ENCODE measurements at places on chromosomes 12 and 14. TPM values are rescaled to one million over a fixed set of nuclear protein-coding genes. Genes with fewer than 3 reads are reported as not detected.

Gene A2M
- 11.8 TPM for total RNA-seq

Gene TPH2
- total RNA-seq, result not detected

Gene SLC25A47
- total RNA-seq, result under 0.01 TPM

Gene TAS2R7
- total RNA-seq, result not detected

Gene AVPR1A
- 0.56 TPM for total RNA-seq

Gene SMAGP
- total RNA-seq, result 10.0 TPM

Gene NANOG
- not detected for total RNA-seq

Gene DIO2
- 27.0 TPM for total RNA-seq

Gene FBXO33
- 23.0 TPM for total RNA-seq

Gene NRXN3
- 1.3 TPM for total RNA-seq

Gene SMIM41
- total RNA-seq, result not detected

Gene RAD9B
- 0.58 TPM for total RNA-seq

Gene SIX1
- 0.38 TPM for total RNA-seq

Gene ANO6
- 44.5 TPM for total RNA-seq

Gene TNS2
- total RNA-seq, result 34.7 TPM

Gene GRIN2B
- 0.19 TPM for total RNA-seq

Gene TMCC3
- 1.1 TPM for total RNA-seq

Gene SYCP3
- 0.85 TPM for total RNA-seq

Gene TMEM119
- 15.8 TPM for total RNA-seq

Gene C12orf54
- total RNA-seq, result not detected

Gene CEP170B
- total RNA-seq, result 14.4 TPM

Gene ADAMTS20
- total RNA-seq, result not detected

Gene CPNE6
- not detected for total RNA-seq

Gene SETD3
- total RNA-seq, result 59.2 TPM

Gene GPR162
- 0.96 TPM for total RNA-seq

Gene VWF
- 4.4 TPM for total RNA-seq

Gene ITPK1
- total RNA-seq, result 16.9 TPM

Gene RFLNA
- total RNA-seq, result 43.1 TPM

Gene DDX51
- total RNA-seq, result 5.4 TPM

Gene ZDHHC22
- total RNA-seq, result not detected

Data from regular cardiac myocyte (primary cell).